ENCODE measurements at places on chromosomes 2 and 18. TPM values are rescaled to one million over a fixed set of nuclear protein-coding genes. Genes with fewer than 3 reads are reported as not detected.

DNA sequence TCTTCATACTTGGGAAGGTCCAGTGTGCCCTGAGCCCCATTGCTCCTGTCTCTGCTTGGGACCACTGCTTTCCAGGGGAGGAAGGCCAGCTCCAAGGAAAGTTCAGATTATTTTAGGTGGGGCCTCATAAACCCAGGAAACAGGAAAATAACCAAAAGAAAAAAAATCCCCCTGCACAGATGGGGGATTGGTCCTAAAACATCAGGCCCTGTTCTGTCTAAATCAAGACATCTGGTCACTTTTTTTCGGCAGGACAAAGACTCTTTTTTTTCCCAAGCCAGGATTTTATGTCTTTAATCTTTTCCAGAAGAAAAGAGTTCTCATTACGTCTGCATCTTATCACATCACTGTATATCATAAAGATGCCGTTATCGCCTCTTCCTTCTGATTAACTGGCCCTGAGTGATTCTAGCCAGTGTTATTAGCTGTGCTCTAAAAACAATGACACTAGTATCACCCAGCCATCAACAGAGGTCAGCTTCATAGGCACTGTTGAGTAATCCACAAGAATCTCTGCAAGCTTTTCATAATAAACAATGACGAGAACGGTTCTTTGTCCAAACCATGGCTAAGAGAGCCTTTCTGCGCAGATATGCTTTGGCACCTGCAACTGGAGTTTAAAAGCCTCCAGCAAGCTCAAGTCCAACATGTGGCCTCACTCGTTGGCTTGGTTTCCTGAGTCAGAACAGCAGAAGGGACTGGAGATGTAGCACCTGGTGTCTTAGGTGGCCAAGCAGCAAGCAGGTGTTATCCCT, 138.2 kb downstream of the VAPA start:
- no peak for DNase-seq

DNA sequence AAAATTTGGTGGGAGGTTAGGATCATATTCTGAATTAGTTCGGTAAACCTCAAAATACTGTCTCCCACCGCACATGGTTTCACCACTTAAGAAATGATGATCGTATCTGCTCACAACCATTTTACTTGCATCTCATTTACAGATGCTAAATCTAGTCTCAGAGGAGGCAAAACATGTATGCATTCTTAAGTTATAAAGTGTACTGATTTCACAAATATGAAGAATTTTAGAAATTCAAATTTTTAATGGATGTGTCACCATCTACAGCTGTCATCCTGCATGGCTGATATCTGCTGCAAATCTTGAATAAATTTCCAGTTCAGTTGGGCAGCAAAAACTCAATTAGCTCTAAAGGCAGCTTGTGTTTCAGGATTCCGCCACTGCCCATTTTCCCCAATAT, 243.3 kb upstream of the KCNJ3 start:
- DNase-seq, result no peak

GRCh38 chr2:46318579-46319460, 21.6 kb downstream of the EPAS1 start:
- no peak for DNase-seq

- no peak for DNase-seq
These were observed 82.2 kb downstream of the CHRNA1 start for GRCh38 chr2:174682007-174682577.

CFLAR gene
- 73.7 TPM for total RNA-seq

AQP12B gene
- not detected for total RNA-seq

MDH1B gene
- 0.28 TPM for total RNA-seq
